CD4-positive, alpha-beta T cell treated with Interleukin-12 subunit alpha and Interleukin-12 subunit beta, for 1 hour (primary cell): ENCODE measurements at places on chromosomes 11 and 22.

DNA sequence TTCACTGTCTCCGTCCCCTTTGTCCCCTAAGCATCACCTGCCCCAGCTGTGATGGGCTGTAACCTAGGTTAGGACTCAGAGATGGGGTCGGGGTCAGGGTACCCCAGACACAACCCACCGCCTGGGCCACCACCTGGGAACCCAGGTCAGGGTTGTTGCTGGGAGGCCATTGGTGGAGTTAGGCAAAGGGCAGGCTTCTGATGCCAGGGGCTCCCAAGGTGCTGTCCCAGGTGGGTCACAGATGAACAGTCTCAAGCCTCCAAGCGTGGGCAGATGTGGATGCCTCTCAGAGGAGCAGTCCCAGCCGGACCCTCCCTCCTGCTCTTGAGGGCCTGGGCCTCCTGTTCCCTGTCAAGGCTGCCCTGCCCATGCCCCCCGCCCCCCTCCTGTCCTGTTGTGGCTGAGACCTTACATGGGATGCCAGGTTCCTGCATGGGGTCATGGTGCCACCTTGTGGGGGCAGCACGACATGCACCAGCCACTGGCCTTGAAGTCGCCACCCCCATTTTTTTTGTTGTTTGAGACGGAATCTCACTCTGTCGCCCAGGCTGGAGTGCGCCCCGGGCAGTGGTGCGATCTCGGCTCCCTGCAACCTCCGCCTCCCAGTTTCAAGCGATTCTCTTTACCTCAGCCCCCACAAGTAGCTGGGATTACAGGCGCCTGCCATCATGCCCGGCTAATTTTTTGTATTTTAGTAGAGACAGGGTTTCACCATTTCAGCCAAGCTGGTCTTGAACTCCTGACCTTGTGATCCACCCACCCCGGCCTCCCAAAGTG lies 12.1 kb downstream of the GATD1 start:
- DNase-seq: peak; percentile 75

- DNase-seq: no peak
Measured at GRCh38 chr11:59953463-59954218, 10.2 kb upstream of the OOSP4A start.

DNA sequence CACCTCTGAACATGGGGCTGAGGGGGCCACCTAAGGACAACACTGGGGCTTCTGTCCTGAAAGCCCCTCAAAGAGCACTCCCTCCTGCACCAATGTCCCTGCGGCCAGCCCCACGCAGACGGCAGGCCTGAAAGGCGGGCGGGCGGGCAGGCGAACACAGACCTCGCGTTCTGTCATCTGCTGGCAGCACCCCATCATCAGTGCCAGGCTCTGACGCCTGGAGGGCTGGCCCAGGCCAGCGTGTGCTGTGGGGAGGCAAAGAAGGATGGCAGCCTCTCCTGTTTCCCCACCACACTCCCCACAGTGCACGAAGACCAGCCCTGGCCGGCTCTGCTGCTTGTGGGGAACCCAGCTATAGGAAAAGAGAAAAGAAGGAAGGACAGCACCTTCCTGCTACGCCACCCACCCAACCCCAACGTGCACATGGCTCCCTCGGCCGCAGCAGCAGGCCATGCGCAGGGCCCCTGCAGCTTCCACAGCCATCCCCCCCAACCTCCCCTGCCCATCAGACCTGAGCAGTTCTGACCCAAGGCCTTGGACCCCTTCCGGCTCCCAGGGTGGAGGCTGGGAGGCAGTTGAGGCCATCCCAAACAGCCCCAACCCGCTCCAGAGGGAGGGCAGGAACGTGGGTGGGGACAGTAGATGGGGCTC lies 3.5 kb downstream of the SBF1 start:
- no peak for DNase-seq

DNA sequence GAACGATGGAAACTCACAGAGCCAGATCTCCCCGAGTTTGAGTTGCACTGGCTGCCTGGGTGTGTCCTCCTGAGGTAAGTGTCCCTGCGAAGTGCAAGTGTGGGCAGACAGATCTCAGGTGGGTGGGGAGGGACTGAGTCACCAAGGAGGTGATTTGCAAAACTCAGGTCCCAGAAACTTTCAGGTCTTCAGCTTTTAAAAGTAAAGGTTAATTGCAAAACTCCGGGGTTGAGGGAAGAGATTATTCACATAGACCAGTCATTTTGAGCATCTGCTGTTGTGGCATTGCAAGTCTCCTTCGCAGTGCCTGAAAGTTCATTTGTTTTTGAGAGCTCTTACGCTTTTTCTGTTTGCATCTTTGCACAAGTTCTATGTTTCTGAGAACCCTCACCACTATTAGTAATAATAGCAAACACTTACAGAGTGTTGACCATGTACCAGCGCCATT lies 7.1 kb downstream of the CD44 start:
- peak; percentile 68 for DNase-seq

GRCh38 chr11:86589856-86590589 lies 82.4 kb downstream of the ME3 start:
- no peak for DNase-seq

GRCh38 chr22:29798318-29798717 lies 31.1 kb downstream of the UQCR10 start:
- no peak for DNase-seq

GRCh38 chr11:119339589-119340334 lies 921 bp downstream of the C1QTNF5 start:
- DNase-seq: peak; percentile 29

DNA sequence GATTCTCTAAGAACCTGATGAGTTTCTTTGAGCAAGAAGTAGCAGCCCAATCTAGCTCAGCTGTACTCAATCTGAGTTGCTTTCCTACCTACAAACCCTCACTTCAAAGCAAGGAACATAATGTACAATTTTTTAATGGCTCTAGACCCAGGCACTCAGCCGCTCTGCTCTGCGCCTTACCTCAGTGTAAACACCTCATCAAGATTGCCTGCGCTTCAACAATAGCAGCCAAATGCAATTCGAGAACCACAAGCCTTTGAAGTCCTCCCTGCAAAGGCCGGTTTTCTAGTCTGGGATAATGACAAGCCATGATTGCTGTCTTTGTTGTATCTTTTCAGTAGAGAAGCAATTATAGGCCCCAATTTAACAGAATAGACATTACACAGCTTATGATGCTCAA lies 38.0 kb downstream of the JHY start:
- DNase-seq: no peak

DNA sequence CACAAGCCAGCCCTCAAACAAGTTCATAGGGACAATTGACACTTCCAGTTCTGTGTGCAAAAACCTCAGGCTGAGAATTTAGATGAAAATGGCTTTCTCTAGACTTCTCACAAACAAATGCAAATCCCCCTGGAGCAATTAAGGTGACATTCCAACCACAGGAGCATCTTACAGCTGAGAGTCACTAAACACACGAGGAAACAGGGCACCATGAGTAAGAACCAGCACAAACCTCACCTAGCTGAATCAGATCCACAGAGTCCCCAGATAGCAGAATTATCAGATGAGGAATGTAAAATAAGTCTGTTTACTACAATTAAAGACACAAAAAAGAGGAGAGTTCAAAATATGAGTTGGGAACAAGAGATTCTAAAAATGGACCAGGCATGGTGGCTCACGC lies 51.5 kb downstream of the RTL6 start:
- no peak for DNase-seq

DNA sequence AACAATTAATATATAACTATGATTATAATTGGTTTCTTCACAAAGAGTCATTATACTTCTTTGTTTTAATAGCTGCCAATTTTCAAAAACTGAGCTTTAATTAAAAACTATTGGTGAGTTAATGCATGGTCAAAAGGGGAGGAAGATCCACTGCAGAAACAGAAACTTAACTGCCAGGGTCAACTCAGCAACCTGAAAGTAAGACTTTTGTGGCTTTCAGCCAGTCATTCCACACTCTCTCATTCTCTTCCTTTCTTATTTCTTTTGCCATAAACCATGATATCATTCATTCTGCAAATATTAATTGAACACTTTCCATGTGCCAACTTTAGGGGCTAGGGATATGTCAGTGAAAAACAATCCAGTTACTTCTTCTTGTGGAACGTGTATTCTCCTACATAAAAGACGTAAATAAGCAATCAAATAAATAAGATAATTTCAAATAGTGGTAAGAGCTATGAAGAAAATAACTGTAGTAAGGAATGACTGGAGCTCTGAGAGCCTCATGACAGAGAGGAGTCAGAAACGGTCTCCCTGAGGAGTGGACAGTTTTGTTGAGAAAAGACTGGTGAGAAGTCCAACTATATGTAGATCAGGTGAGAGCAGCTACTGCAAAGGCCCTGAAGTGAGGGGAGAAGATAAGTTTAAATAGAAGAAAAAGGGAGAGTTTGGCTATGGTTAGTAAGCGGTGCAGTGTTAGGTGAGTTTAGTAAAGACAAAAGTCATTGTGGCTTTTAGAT lies 130.5 kb downstream of the GRIA4 start:
- no peak for DNase-seq

DNA sequence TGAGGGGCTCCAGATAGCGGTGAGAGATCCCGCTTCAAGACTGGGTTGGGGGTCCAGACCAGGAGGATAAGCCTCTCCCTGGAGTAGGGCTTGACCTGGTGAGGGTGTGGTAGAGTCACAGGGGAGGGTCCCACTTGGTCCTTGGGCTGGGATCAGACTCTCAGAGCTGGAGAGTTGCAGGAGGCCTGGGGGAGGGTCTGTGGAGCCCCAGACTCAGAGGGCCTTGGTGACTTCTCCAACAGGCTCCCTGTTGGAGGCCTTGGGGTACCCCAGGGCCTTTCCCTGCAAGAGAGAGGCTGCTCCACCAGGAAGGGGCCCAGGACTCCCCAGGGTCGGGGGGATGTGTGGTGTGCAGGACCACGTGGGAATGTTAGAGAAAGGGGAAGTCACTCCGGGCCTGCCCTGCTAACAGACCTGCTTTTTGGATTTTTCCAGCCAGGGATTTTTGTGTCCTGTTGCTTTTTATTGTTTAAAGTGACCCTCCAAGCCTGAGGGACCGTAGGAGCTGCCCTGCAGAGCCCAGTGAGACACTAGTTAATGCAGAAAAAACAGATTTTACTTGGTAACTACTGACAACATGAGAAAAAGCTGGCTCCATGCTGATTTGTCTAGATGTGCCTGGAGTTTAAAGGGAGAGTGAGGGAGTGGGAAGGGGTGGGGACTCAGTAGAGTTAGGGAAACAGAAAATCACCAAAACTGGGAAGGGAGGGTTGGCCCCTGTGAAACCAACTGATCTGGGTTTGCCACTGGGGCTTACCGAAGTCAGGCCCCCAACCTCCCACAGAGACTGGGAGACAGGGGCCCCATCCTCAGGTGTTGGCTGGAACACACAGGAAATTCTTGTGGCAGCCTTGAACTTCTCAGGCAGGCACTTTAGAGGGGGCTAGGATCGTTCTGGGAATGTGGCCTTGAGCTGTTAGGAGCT lies 801 bp upstream of the TXNRD2 start:
- DNase-seq: no peak

DNA sequence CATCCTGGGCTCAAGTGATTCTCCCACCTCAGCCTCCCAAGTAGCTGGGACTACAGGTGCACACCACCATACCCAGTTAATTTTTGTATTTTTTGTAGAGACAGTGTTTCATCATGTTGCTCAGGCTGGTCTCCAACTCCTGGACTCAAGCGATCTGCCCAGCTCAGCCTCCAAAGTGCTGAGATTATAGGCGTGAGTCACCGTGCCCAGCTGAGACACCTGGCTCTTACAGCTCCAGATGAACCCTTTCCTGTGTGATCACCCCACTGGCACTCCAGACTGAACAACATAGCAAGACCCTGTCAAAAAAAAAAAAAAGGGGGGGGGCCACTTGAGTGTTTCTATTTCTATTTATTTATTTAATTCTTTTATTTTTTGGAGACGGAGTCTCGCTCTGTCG lies 1.0 kb upstream of the ADSL start:
- peak; percentile 48 for DNase-seq

GRCh38 chr11:66494458-66494857 lies 14.2 kb downstream of the DPP3 start:
- DNase-seq: no peak

DNA sequence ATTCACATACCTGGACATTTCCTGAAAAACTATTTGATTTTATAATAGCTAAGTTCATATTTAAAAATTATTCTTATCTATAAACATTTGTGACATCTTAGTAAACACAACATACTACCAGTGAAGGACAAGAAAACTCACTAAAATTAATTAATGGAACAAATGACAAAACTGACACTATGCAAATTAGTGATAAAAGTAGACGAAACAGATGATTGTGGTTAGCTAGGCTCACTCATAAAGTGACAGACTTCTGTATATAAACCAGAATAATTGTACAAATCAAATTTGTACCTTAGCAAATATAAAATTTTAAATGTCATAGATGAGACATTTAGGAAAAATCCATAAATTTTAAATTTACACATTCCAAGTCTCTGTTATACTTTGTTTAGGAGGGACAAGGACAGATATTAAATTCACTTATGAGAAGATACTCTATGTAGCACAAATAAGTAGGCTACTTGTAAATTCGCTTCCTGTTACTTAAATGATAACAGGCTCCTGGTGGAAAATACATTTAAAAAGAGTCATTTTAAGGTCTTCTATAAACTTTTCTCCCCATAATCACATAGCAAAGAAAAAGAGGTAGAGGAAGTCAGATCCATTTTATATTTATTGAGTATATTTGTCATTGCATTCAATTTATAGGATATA lies 81.2 kb downstream of the KIF18A start:
- DNase-seq: no peak

- DNase-seq: no peak
Measured at GRCh38 chr11:4704054-4704789, at the start of gene MMP26. TSS of gene MMP26 (plus strand) at chr11:4704784.

GRCh38 chr11:45698777-45699497 lies 33.5 kb upstream of the CHST1 start:
- no peak for DNase-seq

- no peak for DNase-seq
Measured at GRCh38 chr11:15562230-15562629, 447.5 kb downstream of the INSC start.

- no peak for DNase-seq
Measured at GRCh38 chr11:130218501-130219070, 59.0 kb downstream of the ST14 start.

- DNase-seq: no peak
Measured at GRCh38 chr11:98600786-98601773, 419.7 kb upstream of the CNTN5 start.

GRCh38 chr22:39244496-39245129 lies at the start of gene PDGFB:
TSS of gene PDGFB (minus strand) at chr22:39244982. CDS start at chr22:39243963, 1,019 bp downstream.
- peak; percentile 15 for DNase-seq

DNA sequence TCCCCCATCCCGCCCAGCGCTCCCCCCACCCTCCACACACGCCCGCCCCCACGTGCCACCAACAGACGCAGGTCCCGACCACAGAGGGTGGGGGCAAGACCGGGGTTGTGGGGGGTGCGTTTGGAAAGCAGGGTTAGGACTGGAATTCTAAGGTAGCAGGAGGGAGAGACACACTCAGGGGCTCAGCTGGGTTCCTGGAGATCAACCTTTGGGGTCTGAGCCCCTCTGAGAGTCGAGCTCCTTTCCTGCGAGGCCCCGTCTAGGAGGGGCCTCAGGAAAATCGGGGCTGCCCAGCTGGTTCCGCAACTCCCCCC lies 429 bp downstream of the PGGHG start:
- no peak for DNase-seq

- no peak for DNase-seq
Measured at GRCh38 chr22:17896586-17896985, 122.3 kb upstream of the BID start.

- no peak for DNase-seq
Measured at GRCh38 chr11:103714246-103714645, 322.2 kb upstream of the DDI1 start.
